MM.1S (cell line): ENCODE measurements at places on chromosomes 7 and 10.

DNA sequence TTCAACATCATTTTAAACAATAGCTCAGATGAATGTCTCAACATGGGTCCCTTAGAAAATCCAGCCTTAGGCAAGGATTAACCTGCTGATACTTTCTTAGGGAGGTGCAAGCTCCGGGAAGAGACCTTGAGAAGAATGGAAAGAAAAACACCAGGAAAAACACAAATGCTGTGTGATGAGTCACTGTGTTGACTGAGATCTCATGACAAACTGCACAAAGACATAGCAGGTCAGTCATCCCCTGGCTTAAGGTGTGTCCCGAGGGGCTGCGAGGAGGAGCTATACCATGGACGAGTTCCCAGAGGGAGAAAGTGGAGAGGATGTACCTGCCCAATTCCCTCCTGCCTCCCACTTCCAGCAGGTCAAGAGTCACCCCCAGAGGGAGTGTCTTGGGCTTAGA lies 98.0 kb downstream of the TEX36 start:
- no peak overlapping the region for H3K27ac ChIP-seq
- H3K36me3 ChIP-seq, result no peaks in the 10 kb centered on the region
- DNase-seq, result no peak
- H3K4me3 ChIP-seq, result no peak overlapping the region
- peaks cover 5% of the 10 kb centered on the region; the same call in 1 of the 2 replicates for H3K27me3 ChIP-seq

DNA sequence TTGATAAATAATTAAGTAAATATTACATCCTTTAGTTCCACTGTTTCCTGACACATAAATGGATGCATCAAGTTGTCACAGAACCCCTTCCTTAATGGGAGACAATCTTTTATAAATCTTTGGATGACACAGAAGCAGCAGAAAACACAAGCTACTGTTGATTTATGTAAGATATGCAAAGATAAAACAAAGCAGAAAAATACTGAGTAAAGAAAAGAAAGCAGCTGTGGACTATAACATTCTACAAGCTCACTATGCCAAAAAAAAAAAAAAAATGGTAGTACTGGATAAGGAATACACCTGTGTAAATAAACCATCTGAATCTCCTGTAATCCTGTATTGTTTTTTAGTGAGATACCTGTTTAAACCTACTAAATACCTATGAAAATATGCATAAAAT lies 92.0 kb upstream of the FAM180A start:
- no peaks in the 10 kb centered on the region for H3K36me3 ChIP-seq
- H3K4me1 ChIP-seq, result no peaks in the 10 kb centered on the region
- H3K27ac ChIP-seq, result no peak overlapping the region
- no peaks in the 10 kb centered on the region for H3K27me3 ChIP-seq
- no peak overlapping the region for H3K4me3 ChIP-seq

DNA sequence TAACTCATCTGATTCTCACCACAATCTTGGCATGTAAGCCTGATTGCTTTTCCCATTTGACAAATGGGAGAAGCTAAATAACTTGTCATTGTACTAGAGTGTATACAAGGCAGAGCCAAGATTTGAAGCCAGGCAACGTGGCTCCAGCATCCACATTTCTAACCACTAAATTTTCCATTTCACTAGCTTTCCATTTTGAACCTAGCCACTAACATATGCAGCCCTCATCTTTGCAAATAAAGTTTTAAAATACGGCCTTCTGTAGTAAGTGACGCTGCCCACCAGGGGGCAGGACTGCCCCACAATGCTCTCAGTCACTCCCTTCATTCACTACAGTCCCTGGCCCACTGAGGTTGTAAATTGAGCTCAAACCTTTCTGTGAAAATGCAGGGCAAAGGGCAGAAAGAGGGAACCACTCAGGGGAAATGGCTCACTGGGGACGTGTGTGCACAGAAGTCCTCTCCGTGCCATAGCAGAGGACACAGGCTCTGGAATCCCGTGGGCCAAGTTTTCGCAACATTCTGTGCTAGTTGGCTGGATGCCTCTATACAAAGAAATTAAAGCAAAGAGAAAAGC lies 315.7 kb downstream of the TNS3 start:
- no peak overlapping the region for H3K4me3 ChIP-seq
- DNase-seq, result peak; percentile 39
- H3K27me3 ChIP-seq, result no peaks in the 10 kb centered on the region
- H3K27ac ChIP-seq, result no peak overlapping the region
- H3K36me3 ChIP-seq, result no peaks in the 10 kb centered on the region
- H3K4me1 ChIP-seq, result no peaks in the 10 kb centered on the region

DNA sequence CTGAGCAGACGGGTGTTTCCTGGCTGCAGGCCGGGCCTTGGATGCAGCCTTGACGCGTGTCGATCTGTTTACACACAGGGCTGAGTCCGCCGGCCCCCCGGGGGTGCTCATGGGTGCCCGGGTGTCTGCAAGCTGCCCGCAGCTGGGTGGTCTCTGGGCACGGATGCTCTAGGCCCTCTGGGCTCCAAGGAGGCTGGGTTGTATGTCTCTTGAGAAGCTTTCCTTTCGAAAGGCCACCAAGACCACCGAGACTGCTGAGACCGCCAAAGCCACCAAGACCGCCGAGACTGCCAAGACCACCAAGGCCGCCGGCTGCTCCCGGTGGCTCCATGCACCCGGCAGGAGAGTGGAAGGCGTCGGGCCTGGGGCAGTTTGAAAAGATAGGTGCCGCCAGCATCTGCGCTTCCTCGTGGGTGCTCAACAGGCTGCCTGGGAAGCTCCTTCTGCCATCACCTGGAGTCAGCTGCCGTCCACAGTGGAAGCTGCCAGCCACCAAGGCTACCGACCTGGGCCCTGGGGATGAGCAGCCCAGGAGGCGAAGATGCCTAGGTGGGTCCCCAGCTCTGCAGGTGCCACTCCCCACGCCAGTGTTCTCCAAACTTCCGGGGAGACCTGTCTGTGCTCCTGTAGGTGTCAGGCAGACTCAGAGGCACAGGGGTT lies 121.1 kb downstream of the INPP5A start:
- H3K4me3 ChIP-seq, result no peak overlapping the region
- H3K27me3 ChIP-seq, result no peaks in the 10 kb centered on the region; the same call in 1 of the 2 replicates
- H3K27ac ChIP-seq, result no peak overlapping the region
- H3K36me3 ChIP-seq, result no peaks in the 10 kb centered on the region
- DNase-seq, result no peak

DNA sequence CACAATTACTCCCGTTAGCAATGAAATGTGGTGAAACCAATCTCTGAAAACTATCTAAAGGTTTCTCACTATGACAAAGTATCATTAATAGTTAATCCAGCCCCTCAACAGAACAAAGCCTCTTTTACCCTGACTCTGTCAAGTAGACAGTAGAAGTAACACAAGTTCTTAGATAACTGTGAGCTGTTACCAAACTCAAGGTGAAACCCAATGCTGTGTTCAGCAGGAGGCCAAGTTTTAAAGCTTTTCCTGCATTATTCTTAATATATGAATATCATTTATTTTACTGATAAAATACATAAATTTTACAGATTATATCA lies 109.1 kb downstream of the SRPK2 start:
- H3K27me3 ChIP-seq, result no peaks in the 10 kb centered on the region
- no peak overlapping the region for H3K27ac ChIP-seq
- H3K36me3 ChIP-seq, result no peaks in the 10 kb centered on the region
- no peaks in the 10 kb centered on the region for H3K4me1 ChIP-seq

DNA sequence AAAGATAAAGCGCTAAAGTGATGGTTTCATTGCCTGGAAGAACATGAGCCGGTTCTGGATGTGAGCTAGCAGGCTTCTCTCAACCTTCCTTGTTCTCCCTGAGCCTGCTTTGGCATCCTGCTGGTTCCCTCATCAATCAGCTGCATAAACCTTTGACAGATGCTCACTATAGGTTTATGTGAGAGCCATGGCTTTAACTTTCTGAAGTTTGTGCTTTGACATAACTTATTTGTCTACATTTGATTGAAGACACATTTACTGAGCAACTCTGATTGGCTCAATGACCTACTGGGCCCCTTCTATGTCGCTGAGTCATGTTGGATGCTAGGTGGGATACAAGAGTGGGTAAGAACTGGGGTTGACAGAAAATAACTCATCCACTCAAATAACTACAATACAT lies 192.0 kb downstream of the ADAM12 start:
- no peaks in the 10 kb centered on the region for H3K27me3 ChIP-seq
- H3K4me3 ChIP-seq, result no peak overlapping the region
- H3K36me3 ChIP-seq, result no peaks in the 10 kb centered on the region
- H3K4me1 ChIP-seq, result no peaks in the 10 kb centered on the region
- H3K27ac ChIP-seq, result no peak overlapping the region
- no peak for DNase-seq
